OCI-LY7 (cell line): ENCODE measurements at places on chromosomes 11 and 22. TPM values are rescaled to one million over a fixed set of nuclear protein-coding genes. Genes with fewer than 3 reads are reported as not detected.
A peak's percentile ranks its signal among the peaks of the same experiment; 100 is the strongest.

- DNase-seq = no peak
These were observed 7.4 kb upstream of the BDNF start for GRCh38 chr11:27707676-27708075.

GRCh38 chr22:30031328-30031727 lies 48.9 kb upstream of the HORMAD2 start:
- DNase-seq = no peak

DNA sequence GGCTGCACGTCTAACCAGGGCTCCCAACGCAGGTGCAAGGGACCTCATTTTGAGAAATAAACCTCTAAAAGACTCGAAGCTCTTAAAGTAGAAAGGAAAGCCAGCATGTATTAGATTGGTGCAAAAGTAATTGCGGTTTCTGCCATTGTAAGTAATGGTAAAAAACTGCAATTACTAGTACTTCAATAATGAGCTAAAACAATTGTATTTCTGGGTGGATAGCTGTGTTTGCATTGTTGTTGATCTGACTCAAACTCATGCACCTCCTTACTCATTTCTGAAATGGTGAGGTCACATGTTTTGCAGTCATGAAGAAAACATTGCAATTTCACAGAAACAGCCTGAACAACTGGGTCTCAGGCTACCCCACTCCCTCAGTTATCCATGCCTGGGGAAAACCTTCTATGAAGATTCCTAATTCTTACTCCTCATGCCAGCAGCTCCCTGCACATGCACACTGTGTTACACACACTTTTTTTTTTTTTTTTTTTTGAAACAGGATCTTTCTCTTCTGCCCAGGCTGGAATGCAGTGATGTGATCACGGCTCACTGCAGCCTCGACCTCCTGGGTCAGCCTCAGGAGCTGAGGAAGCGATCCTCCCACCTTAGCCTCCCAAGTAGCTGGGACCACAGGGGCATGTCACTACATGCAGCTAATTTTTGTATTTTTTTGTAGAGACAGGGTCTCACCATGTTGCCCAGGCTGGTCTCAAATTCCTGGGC lies 24.6 kb downstream of the VWCE start:
- DNase-seq = no peak

GRCh38 chr11:65535102-65535501 lies 10.2 kb downstream of the SCYL1 start:
- no peak for DNase-seq

Gene RAG2
- not detected in 2 replicates for total RNA-seq

GRCh38 chr11:17596711-17597110 lies 49.7 kb downstream of the OTOG start:
- no peak for DNase-seq

DNA sequence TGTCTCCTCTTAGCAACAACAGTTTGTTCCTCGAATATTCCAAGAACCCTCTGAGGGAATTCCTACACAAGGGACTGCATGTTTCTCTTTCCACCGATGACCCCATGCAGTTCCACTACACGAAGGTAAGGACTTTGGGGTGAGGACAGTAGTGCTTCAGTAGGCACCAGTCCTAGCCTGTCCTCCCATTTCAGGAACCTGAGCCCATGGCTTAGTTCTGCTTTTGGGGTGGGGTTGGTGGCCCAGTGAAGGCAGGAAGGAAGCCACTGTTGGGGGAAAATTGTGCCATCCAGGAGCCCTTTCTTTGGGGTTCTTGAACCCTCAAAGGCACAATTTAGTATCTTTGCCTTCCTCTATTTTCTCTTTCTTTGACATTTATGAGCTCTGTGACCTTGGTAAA lies 38.2 kb downstream of the RNF141 start:
- DNase-seq = no peak

DNA sequence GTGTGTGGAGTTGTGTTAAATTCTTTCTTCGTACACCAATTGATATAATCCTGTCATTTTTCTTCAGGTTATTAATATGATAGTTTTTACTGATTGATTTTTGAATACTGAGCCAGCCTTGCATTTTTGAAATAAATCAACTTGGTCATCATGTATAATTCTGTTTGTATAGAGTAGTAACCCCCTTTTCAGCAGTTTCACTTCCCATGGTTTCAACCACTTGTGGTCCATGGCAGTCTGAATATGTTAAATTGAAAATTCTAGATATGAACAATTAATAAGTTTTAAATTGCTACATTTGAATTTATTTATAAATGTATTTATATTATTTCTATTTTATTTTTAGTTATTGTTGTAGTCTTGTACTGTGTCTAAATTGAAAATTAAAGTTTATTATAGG lies 32.6 kb downstream of the MS4A6A start:
- no peak for DNase-seq

DNA sequence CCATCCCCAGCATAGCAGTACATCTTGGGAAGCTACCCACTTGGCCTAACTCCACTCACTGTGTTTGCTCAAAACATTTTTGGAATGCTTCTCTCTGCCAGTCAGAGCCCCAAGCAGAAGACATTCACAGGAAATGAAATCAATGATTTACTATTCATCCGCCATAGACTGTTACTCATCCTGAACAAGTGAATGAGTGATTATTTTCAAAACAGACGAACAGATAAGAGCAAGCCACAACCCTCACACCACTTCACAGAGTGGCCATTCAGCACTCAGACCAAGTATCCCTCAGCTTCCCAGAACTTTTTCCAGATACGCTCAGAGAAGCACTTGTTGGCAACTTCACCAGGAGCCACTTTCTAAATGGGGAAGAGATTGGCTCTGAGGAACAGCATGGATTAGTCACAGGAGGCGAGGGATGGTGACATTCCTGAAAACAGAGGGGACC lies 13.0 kb upstream of the UBASH3B start:
- no peak for DNase-seq

DNA sequence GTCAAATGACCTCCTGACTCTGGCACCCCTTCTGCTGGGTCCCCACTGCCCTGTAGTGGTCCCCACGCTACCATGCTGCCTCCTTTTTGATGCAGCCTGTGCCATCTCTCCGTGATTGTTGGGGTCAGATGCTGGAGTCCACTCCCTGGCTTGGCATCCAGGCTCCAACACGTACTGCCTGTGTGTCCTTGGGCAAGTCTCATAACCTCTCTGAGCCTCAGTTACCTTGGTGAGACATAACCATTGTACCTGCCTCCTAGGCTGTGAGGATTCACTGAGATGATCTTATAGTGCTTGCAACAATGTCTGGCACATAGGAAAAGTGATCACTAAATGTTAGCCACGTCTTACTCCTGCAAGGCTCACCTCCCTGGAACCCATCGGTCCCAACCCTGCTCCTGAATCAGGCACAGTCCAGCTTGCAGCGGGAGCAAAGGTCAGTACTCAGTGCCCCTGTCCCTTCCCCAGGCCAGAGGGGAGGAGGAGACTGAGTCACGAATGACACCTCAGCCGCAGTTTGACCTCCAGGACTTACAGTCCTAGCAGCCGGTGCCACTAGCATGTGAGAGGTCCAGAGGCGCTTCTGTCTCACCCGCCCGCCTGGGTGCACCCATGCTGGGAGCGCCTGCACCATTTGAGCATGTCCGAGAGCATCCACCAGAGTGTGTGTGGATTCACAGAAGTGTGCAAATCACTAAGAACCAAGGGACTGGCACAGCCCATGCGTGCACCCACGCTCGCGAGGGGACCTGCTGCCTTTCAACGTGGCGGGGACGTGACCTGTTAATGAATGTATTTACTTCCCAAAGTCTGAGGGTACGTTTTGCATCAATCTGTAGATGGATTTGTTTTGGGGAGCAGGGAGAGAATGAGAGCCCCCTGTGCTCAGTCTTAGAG lies 3.0 kb upstream of the APOA4 start:
- DNase-seq = no peak

DNA sequence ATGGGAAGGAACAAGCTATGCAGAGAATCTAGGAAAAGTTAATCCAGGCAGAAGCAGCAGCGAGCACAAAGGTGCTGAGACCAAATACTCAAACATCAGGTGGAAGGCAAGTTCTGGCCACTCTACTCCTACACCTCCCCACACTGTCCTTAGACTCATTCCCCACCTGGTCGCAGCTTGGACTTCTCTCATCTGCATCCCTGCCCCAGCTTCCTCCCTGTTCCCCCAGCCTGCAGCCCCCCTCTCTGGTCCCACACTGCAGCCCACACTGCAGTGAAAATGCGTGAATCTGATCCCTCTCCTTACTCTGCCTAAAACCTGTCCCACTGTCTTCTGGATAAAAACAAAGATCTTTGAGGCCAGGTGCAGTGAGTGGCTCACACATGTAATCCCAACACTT lies 9.1 kb downstream of the TPBGL start:
- DNase-seq = no peak

GRCh38 chr11:108154591-108154990 lies 33.2 kb downstream of the ACAT1 start:
- DNase-seq = no peak

DNA sequence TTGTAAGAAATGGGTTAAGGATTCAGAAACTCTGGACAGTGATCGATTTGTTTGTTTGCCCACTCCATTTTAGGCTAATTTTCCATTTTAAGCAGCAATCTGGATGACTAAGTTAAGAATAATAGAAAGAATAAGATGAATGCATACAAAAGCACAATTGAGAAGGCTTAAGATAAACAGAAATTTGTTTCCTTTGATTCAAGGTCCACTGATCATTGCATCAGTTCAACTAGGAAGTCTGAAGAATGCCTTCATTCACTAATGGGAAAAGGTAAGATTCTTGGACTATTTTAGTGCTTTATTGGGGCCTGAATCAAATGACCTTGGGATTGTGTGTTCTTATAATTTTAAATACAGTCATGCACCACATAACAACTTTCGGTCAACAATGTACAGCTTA lies 140.8 kb downstream of the CADM1 start:
- no peak for DNase-seq

Gene SLC29A2
- 55.6 and 56.4 TPM in 2 replicates for total RNA-seq

GRCh38 chr22:35860837-35861236 lies 143.2 kb downstream of the APOL5 start:
- DNase-seq = peak; percentile 88

Gene NTM
- not detected in 2 replicates for total RNA-seq

Gene LARGE1
- 31.5 and 36.3 TPM in 2 replicates for total RNA-seq

GRCh38 chr22:19705181-19705934 lies 8.9 kb upstream of the SEPTIN5 start:
- DNase-seq = no peak

Gene PACSIN2
- 38.5 and 41.7 TPM in 2 replicates for total RNA-seq

Gene RABL2B
- total RNA-seq = 26.0 and 26.2 TPM in 2 replicates

- DNase-seq = no peak
These were observed 21.1 kb upstream of the CSTF3 start for GRCh38 chr11:33182246-33182878.

Gene C11orf16
- total RNA-seq = not detected in 2 replicates

Gene OR5P2
- total RNA-seq = not detected in 2 replicates

Gene SVIP
- not detected in 2 replicates for total RNA-seq
